Stimulated activated CD4-positive, alpha-beta T cell treated with anti-CD3 and anti-CD28 coated beads, Interleukin-1b, Interleukin-23, amount 100 ng/mL, for 48 hours (primary cell): ENCODE measurements at places on chromosomes 1 and 21.

- no peak for DNase-seq
Observed at GRCh38 chr1:197081117-197081753, 14.2 kb upstream of the F13B start.

- no peak for DNase-seq
Observed at GRCh38 chr1:90834886-90835660, 118.0 kb upstream of the BARHL2 start.

DNA sequence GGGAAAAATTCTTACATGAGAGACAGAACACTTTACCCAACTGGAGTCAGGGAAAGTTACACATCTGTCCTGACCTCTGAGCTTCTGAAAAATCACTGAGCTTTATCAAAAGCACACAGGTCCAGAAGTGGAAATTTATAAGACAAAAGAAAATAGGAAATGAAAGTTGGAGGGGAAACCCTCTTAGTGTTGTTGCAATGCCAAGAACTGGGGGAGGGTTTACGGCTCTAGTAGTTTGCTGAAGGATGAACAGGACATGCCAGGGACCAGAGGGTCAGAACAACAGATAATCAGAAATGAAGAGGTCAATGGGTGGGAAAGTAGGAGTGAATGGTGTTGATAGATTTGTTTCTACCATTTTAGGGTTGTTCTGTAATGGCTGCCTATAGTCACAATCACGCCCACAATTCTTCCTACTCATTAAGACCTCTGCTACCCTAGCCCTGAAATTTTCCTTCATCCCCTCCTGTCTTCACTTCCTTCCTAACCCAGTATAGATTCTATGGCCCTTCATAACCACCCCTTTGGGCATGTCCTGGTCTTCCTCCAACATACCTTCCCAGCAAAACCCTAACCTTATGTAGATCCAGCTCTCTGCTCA lies 30.3 kb upstream of the FMOD start:
- DNase-seq = no peak

- no peak for DNase-seq
Observed at GRCh38 chr1:182348961-182349747, 42.4 kb downstream of the GLUL start.

DNA sequence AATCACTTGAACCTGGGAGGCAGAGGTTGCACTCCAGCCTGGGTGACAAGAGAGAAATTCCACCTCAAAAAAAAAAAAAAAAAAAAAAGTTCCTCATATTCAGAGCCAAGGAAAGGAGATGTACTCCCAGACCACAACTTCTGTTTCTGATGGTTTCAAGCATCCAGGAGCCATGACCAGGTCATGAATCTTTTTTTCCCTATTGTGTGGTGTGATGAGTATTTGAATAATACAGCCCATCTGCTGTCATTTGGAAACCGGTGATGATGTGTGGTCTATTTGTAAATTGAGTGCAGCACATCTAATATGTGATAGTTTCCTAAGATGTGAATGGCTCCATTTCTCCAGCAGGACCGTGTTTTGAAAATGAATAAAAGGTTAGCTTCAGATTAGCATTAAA lies 18.6 kb downstream of the PIK3CD start:
- DNase-seq = peak; percentile 22

- peak; percentile 55 for DNase-seq
Observed at GRCh38 chr1:21217812-21218596, 41.3 kb upstream of the EIF4G3 start.

DNA sequence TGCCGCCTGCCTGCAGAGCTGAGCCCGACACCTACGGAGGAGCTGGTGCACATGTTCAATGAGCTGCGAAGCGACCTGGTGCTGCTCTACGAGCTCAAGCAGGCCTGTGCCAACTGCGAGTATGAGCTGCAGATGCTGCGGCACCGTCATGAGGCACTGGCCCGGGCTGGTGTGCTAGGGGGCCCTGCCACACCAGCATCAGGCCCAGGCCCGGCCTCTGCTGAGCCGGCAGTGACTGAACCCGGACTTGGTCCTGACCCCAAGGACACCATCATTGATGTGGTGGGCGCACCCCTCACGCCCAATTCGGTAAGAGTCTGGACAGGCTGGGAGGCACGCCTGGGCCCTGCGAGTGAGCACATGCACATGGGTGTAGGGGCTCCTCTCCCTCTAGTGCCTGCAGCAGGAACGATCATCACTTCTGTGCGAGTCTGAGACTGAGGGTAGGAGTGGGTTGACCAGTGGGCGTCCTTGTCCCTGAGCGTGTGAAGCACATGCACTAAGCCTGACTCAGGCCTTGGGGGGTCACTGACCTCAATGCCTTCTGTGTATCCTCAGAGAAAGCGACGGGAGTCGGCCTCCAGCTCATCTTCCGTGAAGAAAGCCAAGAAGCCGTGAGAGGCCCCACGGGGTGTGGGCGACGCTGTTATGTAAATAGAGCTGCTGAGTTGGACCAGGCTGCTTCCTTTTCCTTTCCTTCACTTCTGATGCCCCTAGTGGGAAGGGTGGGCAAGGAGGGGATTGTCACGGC lies 6.9 kb downstream of the DMAP1 start:
- DNase-seq = no peak

DNA sequence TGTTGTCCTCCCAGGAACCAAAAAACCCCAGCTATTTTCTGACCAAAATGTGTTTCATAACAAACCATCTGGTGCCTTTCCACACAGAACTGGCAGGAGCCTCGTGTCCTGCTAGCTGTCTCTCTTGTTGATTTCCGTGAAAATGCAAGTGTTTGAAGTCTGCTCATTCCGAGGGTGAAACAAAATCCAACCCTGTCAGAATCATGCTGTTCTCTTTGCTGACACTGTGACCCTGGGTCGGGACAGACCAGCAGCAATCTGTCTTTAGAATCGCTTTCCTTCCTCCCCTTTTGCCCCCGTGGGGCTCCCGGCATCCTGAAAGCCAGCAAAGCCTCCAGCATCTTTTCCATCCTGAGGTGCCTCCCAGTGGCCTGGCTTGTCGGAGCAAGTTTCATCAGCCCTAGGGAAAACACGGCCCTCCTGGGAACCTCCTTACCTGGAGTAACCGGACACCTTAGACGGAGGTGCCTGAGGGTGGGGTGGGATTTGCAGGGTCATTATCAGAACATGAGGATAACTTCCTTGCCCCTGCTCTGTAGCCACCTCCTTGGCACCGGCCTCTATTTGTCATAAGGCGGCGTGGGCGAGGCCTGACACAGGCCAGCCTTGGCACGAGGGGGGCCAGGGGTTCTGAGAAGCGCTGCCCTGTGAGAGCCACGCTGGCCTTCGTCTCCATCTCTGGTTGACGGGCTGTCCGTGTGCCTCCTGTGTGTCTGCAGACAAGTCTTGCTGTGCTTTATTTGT lies 24.9 kb downstream of the LDLRAP1 start:
- no peak for DNase-seq

GRCh38 chr1:108830119-108831008 lies 26.5 kb downstream of the AKNAD1 start:
- no peak for DNase-seq

DNA sequence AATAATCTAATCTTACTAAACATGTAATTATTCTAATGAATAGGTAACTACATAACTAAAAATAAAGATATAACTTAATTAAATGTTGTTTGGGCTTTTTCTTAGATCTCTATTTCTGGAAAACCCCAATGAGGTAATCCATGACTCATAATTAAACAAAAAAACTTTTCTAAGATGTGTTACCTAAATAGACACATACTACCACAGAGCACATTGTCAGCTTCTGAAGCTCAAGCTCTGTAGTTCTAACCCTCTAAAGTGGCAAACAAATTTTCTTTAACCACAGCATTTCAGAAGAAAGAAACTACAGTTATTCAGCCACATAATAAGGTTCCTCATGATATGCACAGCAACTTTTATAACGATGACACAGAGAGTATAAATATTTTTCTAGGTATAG lies 4.2 kb downstream of the OR6K3 start:
- no peak for DNase-seq

- no peak for DNase-seq
Observed at GRCh38 chr1:30465096-30465495, 258.3 kb downstream of the MATN1 start.

DNA sequence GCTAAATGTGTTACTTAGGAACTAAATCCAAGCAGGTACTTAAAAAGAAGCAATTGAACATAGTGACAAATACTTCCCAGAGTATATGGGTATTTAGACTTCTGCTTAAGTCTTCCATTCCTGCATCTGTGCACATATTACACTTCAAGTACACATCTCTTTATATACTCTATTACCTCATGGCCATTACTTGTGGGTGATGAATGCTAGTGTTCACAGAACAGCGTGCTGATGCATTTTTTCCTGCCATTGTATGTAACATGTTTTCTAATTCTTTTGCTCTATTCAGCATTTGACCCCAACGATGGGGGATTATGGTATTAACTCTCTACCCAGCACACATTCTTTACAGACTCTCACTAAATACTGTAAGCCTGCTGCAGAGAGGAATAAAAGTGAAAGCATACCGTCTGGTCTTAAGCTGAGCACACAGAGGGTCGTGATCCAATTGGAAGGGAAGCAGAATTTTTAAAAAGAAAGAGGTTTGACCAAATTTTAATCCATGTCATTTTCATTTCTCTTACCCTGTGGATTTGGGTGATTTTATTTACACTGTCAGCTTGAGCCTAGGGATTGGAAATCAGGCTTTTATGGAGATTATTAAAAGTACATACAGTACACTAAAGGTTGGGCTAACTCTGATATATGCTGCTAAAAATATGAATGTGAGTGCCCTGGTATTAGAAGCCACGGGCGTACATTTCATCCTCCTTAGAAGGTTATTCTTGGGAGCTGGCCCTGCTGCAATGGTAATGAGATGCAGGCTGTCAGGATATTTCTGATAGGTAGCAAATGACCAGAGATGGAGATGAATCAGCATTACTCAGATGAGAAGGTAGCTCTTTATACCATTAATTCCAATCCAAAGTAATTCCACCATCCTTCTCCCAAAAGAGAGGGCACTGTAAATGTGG lies 95.5 kb upstream of the PROX1 start:
- no peak for DNase-seq
